Progenitor cell of endocrine pancreas (in vitro differentiated cells): ENCODE measurements at places on chromosomes 7 and 10.

DNA sequence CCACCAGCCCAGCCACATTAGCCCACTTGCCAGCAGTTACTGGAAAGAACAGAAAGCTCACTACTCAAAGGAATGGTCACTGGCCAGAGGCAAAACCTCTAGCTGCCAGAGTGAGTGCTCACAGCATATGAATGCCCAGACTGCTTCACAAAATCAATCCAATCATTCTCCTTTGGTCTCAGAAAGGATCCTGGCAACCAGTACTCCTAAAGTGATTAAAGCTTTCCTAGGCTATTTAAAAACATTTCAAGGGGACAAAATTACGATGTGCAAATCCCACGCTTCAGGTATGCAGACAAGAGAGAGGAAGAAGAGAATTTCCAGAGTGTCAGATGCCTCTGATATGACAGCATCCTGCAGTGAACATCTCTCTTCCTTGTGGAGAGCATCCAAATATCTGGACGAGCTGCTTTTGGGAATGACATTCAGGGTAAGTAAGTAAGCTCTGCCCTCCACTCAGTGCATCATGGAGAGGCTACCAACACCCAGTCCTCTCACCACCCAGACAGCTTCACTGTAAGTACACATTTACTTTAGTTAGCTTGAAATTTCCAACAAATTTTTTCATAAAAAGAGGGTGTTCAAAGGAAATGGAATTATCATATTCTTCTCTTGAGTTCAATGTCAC, 25.1 kb downstream of the ICA1 start:
- H3K27me3 ChIP-seq = no peaks in the 10 kb centered on the region
- H3K36me3 ChIP-seq = peaks cover 4% of the 10 kb centered on the region
- peaks cover 4% of the 10 kb centered on the region for H3K4me1 ChIP-seq

DNA sequence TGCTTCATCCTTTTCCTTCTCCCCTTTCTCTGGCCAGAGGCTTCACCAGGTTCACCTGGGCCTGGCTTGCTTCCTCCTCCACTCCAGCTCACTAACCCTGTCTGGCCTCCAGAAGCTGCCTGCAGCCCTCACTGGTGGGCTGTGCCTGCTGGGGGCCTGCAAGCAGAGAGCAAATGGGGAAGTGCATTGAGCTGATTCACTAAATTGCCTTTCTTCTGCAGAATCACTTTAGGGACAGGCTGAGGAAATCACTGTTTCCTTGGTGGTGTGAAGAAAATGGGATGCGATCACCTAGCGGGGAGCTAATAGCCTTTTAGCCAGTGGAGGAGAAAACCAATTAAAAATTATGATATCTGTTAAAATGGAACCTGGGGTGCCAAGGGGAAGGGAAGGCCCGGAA, 3.0 kb downstream of the RET start:
- H3K27ac ChIP-seq = no peak overlapping the region
- H3K36me3 ChIP-seq = no peaks in the 10 kb centered on the region
- peaks cover 60% of the 10 kb centered on the region for H3K27me3 ChIP-seq
- peaks cover 5% of the 10 kb centered on the region for H3K4me1 ChIP-seq
- no peak for DNase-seq

DNA sequence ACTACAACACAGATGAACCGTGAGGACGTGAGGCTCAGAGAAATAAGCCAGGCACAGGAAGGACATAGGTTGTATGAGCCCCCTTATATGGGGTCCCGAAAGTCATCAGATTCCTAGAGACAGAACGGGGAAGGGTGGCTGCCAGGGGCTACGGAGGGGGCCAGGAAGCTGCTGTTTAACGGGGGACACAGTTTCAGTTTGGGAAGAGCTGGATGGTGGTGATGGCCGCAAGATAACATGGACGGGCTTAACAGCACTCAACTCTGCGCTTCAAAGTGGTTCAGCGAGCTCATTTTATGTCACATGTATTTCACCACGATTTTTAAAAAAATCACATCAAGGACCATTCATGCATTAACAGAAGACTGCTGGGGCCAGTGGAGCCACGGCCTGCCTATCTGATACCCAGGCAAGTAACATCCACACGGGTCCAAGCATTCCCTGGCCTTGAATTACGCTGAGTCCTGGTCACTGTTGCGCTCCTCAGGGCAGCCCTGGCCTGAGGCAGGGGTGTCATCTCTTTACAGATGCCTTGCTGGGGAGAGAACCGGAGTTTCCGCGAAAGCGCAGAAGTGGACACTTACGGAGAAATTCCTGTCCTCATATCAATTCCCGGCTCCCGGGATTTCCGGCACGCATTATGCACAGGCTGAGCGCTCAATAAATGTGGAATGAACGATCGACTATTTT, 1.5 kb downstream of the CARD11 start:
- H3K27me3 ChIP-seq = no peaks in the 10 kb centered on the region
- peak overlapping the region; percentile 38 for H3K4me3 ChIP-seq
- no peak for DNase-seq
- H3K36me3 ChIP-seq = peaks cover 2% of the 10 kb centered on the region
- peaks cover 3% of the 10 kb centered on the region for H3K4me1 ChIP-seq

DNA sequence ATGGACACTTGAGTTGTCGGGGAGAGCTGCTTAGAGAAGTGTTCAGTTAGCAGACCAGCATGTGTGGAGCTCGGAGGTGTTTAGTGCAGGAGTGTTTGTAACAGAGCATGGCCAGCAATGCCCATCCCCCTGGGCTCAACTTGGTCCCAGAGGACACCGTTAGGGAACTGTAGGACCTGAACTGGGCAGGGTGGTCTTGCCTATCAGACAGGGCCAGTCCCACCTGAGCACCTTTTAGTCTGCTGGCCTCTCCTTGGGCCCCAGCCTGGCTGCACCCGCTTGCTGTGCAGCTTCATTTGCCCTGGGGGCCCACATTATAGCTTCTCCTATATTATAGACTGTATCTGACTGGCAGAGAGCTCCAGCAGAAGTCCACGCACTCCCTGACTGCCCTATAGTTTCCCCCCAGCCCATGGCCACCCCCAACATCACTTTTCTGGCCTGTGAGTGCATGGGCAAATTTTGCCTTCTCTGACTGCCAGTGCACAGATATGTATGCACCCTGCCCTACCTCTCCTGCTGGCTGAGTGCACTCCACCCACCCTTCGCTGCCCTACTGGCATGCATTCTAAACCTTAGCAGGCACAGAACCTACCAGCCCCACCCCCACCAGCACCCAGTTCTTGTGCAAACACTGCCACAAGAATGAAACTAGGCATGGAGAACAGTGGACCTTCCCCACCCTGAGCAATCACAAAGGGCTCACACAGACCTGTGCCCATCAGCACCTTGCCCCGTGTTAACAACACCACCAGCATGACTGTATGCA, 1030.6 kb upstream of the GHITM start:
- H3K4me1 ChIP-seq = no peaks in the 10 kb centered on the region
- H3K27ac ChIP-seq = peak overlapping the region; percentile 19
- H3K4me3 ChIP-seq = no peak overlapping the region
- H3K27me3 ChIP-seq = no peaks in the 10 kb centered on the region
- no peaks in the 10 kb centered on the region for H3K36me3 ChIP-seq

GRCh38 chr7:22726907-22727713, at the start of gene IL6:
IL6 (plus strand) TSS chr7:22727200; CDS start chr7:22727263, 63 bp downstream.
- peaks cover 9% of the 10 kb centered on the region for H3K4me1 ChIP-seq
- peak within 1 kb of the TSS; percentile 48 for H3K4me3 ChIP-seq
- peaks cover 22% of the 10 kb centered on the region for H3K27me3 ChIP-seq
- DNase-seq = no peak

- H3K36me3 ChIP-seq = peaks cover 10% of the 10 kb centered on the region
- no peak overlapping the region for H3K4me3 ChIP-seq
- H3K4me1 ChIP-seq = peaks cover 36% of the 10 kb centered on the region
- H3K27me3 ChIP-seq = no peaks in the 10 kb centered on the region
- no peak overlapping the region for H3K27ac ChIP-seq
- DNase-seq = no peak
Observed at GRCh38 chr7:134874407-134874806, 95.0 kb downstream of the CALD1 start.

- H3K4me1 ChIP-seq = peaks cover 3% of the 10 kb centered on the region
- no peak for DNase-seq
- no peak overlapping the region for H3K27ac ChIP-seq
- no peak overlapping the region for H3K4me3 ChIP-seq
- H3K27me3 ChIP-seq = no peaks in the 10 kb centered on the region
Observed at GRCh38 chr7:83270407-83270806, 107.7 kb upstream of the PCLO start.

GRCh38 chr7:114086537-114086913, 167.7 kb upstream of the PPP1R3A start:
- H3K27ac ChIP-seq = peak overlapping the region; percentile 99
- H3K4me1 ChIP-seq = peaks cover 33% of the 10 kb centered on the region
- H3K4me3 ChIP-seq = peak overlapping the region; percentile 95
- peak; percentile 34 for DNase-seq

- no peaks in the 10 kb centered on the region for H3K27me3 ChIP-seq
- no peak overlapping the region for H3K27ac ChIP-seq
- no peak overlapping the region for H3K4me3 ChIP-seq
- peaks cover 18% of the 10 kb centered on the region for H3K36me3 ChIP-seq
- no peaks in the 10 kb centered on the region for H3K4me1 ChIP-seq
- DNase-seq = no peak
Observed at GRCh38 chr10:28072573-28072972, 73.7 kb upstream of the ODAD2 start.

- no peak for DNase-seq
- no peak overlapping the region for H3K27ac ChIP-seq
- no peaks in the 10 kb centered on the region for H3K4me1 ChIP-seq
- peaks cover 4% of the 10 kb centered on the region for H3K27me3 ChIP-seq
- H3K4me3 ChIP-seq = no peak overlapping the region
Observed at GRCh38 chr10:61463035-61463909, 10.1 kb upstream of the TMEM26 start.

GRCh38 chr7:17126413-17127268, 171.8 kb upstream of the AHR start:
- H3K4me1 ChIP-seq = peaks cover 26% of the 10 kb centered on the region
- no peaks in the 10 kb centered on the region for H3K27me3 ChIP-seq
- no peak overlapping the region for H3K4me3 ChIP-seq
- no peaks in the 10 kb centered on the region for H3K36me3 ChIP-seq

GRCh38 chr7:15747301-15747700, 60.8 kb upstream of the MEOX2 start:
- no peaks in the 10 kb centered on the region for H3K36me3 ChIP-seq
- no peaks in the 10 kb centered on the region for H3K4me1 ChIP-seq
- no peak overlapping the region for H3K27ac ChIP-seq
- no peaks in the 10 kb centered on the region for H3K27me3 ChIP-seq
- H3K4me3 ChIP-seq = no peak overlapping the region

GRCh38 chr10:6177880-6178281, 24.9 kb upstream of the PFKFB3 start:
- no peak overlapping the region for H3K4me3 ChIP-seq
- H3K27me3 ChIP-seq = no peaks in the 10 kb centered on the region
- DNase-seq = no peak
- peaks cover 2% of the 10 kb centered on the region for H3K4me1 ChIP-seq
- H3K27ac ChIP-seq = no peak overlapping the region
- H3K36me3 ChIP-seq = peaks cover 2% of the 10 kb centered on the region

GRCh38 chr7:20198260-20198659, 18.9 kb downstream of the MACC1 start:
- H3K27me3 ChIP-seq = no peaks in the 10 kb centered on the region
- H3K36me3 ChIP-seq = peaks cover 4% of the 10 kb centered on the region
- DNase-seq = no peak

DNA sequence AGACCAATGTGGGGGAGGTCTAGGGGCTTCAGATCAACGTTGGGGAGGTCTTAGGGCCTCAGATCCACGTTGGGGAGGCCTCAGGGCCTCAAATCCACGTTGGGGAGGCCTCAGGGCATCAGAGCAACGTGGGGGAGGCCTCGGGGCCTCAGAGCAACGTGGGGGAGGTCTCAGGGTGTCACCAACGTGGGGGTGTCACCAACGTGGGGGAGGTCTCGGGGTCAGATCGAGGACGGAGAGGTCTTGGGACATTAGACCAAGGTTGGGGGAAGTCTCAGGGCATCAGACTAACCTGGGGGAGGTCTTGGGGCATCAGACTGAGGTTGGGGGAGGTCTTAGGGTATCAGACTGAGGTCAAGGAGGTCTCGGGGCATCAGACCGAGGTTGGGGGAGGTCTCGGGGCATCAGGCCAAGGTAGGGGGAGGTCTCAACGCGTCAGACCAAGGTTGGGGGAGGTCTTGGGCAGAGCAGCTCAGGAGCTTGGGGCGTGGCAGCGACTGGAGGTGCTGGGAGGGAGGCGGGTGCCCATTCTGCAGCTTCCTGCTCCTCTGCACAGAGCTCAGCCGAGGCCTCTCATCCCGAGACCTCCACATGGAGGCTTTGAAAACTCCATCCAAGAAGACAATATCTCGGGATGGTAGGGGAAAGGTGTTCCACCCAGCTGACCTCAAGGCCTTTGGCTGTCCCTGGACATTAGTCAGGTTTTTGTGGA, 159.8 kb downstream of the WDR37 start:
- DNase-seq = no peak
- peaks cover 7% of the 10 kb centered on the region for H3K27me3 ChIP-seq
- H3K27ac ChIP-seq = no peak overlapping the region
- H3K4me3 ChIP-seq = no peak overlapping the region
- no peaks in the 10 kb centered on the region for H3K4me1 ChIP-seq
- H3K36me3 ChIP-seq = no peaks in the 10 kb centered on the region

- peaks cover 29% of the 10 kb centered on the region for H3K4me1 ChIP-seq
- H3K27me3 ChIP-seq = no peaks in the 10 kb centered on the region
- no peak overlapping the region for H3K4me3 ChIP-seq
- H3K27ac ChIP-seq = no peak overlapping the region
Observed at GRCh38 chr7:29202651-29203069, 8.1 kb downstream of the CHN2 start.

- H3K4me1 ChIP-seq = peaks cover 18% of the 10 kb centered on the region
- H3K4me3 ChIP-seq = no peak overlapping the region
- H3K36me3 ChIP-seq = no peaks in the 10 kb centered on the region
- DNase-seq = no peak
Observed at GRCh38 chr10:74888962-74889661, 62.7 kb downstream of the KAT6B start.

- no peak overlapping the region for H3K4me3 ChIP-seq
- peaks cover 13% of the 10 kb centered on the region for H3K27me3 ChIP-seq
- DNase-seq = no peak
- H3K36me3 ChIP-seq = no peaks in the 10 kb centered on the region
- H3K27ac ChIP-seq = no peak overlapping the region
Observed at GRCh38 chr10:132100091-132100481, 34.3 kb downstream of the JAKMIP3 start.

DNA sequence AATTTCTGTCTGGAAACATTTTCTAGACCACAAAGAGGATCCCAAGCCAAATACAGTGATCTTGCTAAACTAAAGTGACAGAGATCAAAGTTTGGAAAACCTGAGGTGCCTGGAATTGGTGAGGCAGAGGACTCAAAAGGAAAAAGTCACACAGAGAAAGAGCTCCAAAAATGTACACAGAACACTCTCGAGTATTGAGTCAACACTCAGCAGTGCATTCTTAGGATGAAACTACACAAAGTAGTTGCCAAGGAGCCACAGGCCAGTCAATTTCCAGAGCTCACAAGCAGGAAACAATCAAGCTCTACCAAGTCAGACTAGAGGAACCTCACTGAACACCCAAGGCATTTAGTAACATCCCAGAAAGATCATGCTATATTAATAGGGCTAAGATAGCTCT, 61.3 kb downstream of the MICU1 start:
- H3K27ac ChIP-seq = no peak overlapping the region
- no peak for DNase-seq
- no peaks in the 10 kb centered on the region for H3K27me3 ChIP-seq
- peaks cover 44% of the 10 kb centered on the region for H3K36me3 ChIP-seq

DNA sequence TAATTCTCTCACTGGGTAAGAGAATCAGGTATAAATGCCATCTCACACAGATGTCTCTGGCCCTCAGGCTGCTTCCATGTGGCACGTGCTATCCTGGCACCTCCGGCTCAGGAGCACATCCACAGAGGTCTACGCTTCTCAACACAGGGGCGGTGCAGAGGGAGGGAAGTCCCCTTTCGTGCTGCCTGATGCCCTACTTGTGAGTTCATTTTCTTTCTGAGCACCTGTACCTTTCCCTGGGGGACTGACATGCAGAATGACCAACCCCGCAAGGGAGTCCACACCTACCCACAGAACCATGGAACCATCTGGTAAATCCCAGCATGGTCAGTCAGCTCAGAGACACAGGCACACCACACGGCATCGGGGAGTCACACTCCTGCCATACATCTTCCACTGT, 99.0 kb upstream of the SAMD8 start:
- peaks cover 5% of the 10 kb centered on the region for H3K36me3 ChIP-seq
- no peaks in the 10 kb centered on the region for H3K27me3 ChIP-seq
- no peak for DNase-seq
